Mammary microvascular endothelial cell (primary cell): ENCODE measurements at places on chromosomes 16 and 17. TPM values are rescaled to one million over a fixed set of nuclear protein-coding genes. Genes with fewer than 3 reads are reported as not detected.

Gene CCL14
- total RNA-seq = 0.80 and 4.8 TPM in 2 replicates

Gene SPATA22
- not detected in 2 replicates for total RNA-seq

Gene WNT9B
- not detected in 2 replicates for total RNA-seq

Gene NPW
- 2.5 and 3.1 TPM in 2 replicates for total RNA-seq

Gene BRICD5
- 1.7 and 7.1 TPM in 2 replicates for total RNA-seq

Gene MT1F
- total RNA-seq = 2.0 and 2.9 TPM in 2 replicates

Gene C1QL1
- total RNA-seq = 0.93 TPM in 1 of 2 replicates, not detected in the other

Gene YBX2
- total RNA-seq = not detected in 2 replicates

Gene ZG16
- total RNA-seq = not detected in 2 replicates

Gene RNU2-1
- not detected in 2 replicates for total RNA-seq

Gene SMIM5
- total RNA-seq = not detected in 2 replicates

Gene PPP1R27
- not detected in 2 replicates for total RNA-seq

Gene CTRB2
- total RNA-seq = not detected in 2 replicates

Gene DNAI2
- total RNA-seq = not detected in 2 replicates

Gene SALL1
- not detected in 2 replicates for total RNA-seq

Gene SP6
- total RNA-seq = 3.1 and 5.1 TPM in 2 replicates

Gene FBXO39
- not detected in 2 replicates for total RNA-seq

Gene PDIA2
- 0.07 TPM in 1 of 2 replicates, not detected in the other for total RNA-seq

Gene HSPB9
- total RNA-seq = not detected in 2 replicates

Gene SLC16A11
- total RNA-seq = 0.69 and 0.73 TPM in 2 replicates

Gene KRTAP9-8
- total RNA-seq = not detected in 2 replicates

Gene CTRL
- 0.84 and 0.87 TPM in 2 replicates for total RNA-seq

Gene OTOA
- total RNA-seq = 0.20 TPM in 1 of 2 replicates, not detected in the other

Gene HOXB9
- total RNA-seq = 10.6 and 12.9 TPM in 2 replicates

Gene COPZ2
- total RNA-seq = 15.3 and 15.9 TPM in 2 replicates

Gene MEFV
- total RNA-seq = not detected in 2 replicates
